T follicular helper cell (primary cell): ENCODE measurements at places on chromosomes 3 and 15.

DNA sequence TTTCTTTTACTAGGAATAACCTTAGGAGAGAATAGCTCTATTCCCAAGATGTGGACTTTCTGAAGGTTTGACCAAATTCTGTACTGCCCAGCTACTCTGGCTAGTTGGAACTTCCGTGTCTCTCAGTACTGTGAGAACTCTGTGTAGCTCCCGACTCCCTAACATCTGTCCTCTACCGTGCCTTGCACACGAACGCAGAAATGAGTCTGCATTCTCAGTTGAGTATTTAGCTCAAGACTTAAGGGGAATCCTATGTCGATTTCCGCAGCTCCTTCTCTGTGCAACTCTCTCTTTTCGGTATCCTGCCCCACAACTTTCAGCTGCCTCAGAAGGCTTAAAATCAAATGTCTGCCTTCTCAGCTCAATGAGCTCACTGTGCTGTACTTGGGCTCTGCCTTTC is 86.7 kb upstream of the EPHB3 start:
- no peak for DNase-seq

DNA sequence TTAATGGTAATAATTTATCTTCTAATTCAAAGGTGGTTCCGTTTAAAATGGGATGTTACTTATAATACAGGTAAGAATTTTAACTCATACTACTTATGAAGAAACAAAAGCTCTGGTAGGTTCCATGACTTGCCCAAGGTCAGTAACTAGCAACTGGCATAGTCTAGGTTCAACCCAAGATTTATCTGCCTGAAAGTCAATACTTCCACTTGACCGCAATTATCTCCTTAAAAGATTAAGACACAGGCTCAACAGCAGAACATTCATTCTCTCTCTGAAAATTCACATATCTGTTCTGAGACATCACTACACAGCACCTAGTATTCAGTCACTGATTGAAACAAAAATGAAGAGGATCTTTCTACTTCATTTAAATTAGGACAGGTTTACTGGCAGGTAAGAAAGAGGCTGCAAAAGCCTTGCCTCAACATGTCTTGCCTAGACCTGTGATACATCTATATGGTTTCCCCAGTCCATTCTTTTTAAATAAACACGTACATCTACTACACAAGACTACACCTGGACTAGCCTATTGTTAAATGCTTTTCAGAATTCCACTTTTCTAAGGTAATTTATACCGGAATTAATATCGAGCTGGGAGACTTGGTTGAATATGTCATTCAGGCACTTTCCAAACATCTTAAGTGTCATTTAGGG is 1.2 kb downstream of the CSNK1G1 start:
- no peak for DNase-seq

DNA sequence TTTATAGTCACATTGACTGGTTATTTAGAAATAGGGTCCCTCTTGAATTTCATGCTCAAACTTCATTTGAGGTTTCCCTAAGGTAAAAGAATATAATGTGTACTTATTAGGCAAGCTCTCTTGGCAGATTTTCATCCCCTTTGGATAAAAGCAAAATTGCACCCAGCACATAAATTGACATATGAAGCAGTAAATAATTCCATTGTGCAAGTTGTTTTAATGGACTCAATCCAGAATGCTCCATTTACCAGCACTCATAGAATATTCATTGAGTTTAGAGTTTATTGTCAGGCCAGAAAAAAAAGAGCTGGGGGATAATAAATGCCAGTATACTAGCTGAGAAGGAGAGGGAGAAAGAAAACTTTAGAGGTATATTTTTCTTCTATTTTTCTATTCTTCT is 136.8 kb downstream of the TPRG1 start:
- no peak for DNase-seq

DNA sequence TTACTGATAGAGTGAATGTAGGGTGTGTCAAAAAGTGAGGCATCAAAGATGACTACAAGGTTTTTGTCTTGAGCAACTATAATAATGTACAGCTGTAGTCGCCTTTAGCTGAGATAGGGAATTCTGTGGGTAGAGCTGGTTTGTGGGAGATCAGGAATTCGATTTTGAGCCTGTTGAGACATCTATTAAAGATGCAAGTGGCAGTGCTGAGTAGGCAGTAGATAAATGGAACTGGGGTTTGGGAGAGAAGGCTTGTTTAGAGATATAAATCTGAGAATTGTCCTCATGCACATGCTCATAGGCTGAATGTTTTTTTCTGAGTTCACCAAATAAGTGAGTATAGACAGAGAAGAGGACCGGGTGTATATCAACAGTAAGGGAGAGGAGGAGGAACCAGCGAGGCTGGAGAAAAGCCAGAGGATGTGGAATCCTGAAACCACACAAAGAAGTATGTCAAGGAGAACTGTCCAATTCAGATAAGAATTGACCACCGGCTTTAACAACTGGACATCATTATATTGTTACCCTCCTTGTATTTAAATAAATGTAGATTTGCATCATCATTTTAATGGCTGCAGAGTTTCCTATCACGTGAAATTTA is 146.0 kb upstream of the TNIK start:
- no peak for DNase-seq

GRCh38 chr3:185880600-185880999 is 55.8 kb upstream of the IGF2BP2 start:
- DNase-seq, result no peak

- no peak for DNase-seq
Measured at GRCh38 chr15:65777053-65777452, 15.0 kb downstream of the DENND4A start.
